A549 treated with RU486 at 1 μM for 4 hours (cell line): ENCODE measurements at places on chromosomes 11 and 22. TPM values are rescaled to one million over a fixed set of nuclear protein-coding genes. Genes with fewer than 3 reads are reported as not detected.

HBG1 gene
- total RNA-seq = not detected in 5 replicates

OR52H1 gene
- total RNA-seq = not detected in 5 replicates

ANO9 gene
- total RNA-seq = 0.61 to 1.6 TPM (median 1.2 TPM) in 5 replicates

UPB1 gene
- total RNA-seq = not detected in 5 replicates

CRYBA4 gene
- total RNA-seq = not detected in 5 replicates

MS4A4E gene
- total RNA-seq = not detected in 5 replicates

OR2AT4 gene
- total RNA-seq = not detected in 5 replicates

KRTAP5-2 gene
- not detected in 5 replicates for total RNA-seq
